Activated CD8-positive, alpha-beta memory T cell treated with anti-CD3 and anti-CD28 coated beads, Interleukin-2, amount 10 ng/mL, durations not matched to agents 7 days and 5 days (primary cell): ENCODE measurements at places on chromosomes 6 and 20. TPM values are rescaled to one million over a fixed set of nuclear protein-coding genes. Genes with fewer than 3 reads are reported as not detected.

GRCh38 chr6:88166493-88167351, 575 bp upstream of the CNR1 start:
- DNase-seq = no peak

DNA sequence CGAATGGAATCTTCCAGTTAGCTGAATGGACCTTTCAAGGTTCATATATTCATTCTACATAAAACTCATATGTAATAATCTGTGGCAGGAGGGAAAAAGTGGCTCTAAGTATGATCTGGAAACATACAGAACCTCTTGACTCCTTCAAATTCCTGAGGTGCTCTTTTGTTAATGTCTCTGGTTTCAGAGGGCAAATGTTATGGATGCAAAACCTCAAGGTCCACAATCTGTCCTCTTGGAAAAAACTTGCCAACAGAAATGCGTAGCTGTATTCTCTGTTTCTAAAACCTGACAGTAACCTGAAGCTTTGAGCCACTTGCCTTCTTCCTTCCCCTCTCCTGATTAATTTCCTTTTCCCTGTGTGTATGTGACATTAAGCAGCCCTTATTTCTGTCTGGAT, 80.9 kb upstream of the SUPT3H start:
- no peak for DNase-seq

DNA sequence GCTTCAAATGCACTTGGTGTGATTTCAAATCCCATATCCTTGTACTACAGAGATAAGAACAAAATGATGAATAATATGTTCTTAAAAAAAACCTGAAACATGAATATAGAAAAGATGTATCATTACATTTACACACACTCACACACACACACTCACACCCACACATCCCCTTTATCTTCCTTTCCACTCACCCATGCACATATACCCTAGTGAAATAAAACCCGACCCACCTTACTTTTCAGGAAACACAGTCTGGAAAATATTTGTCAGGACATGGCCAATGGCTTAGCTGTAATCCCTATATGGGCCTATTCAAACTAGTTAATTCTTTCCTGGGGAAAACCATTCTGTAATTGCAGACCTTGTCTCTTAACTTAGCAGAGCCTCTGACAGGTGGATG, 60.8 kb upstream of the EDN1 start:
- no peak for DNase-seq

DNA sequence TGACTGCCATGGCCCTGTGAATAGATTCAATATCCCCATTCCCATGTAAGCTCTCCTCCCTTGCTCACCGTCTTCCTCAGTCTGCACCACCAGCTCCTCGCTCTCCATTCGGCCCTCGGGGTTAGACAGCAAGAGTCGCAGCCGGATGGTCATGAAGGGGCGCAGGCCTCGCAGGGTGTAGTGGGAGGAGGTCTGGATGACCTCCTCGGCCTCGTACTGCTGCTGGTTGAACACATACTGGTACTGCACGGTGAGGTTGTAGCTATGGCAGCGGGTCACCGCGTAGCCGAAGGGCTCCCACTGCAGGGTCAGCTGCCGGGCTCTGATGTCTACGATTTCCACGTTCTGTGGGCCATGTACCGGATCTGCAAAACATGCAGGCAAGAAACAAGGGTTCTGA, 717.5 kb downstream of the PTPRT start:
- DNase-seq = no peak

GRCh38 chr6:88712243-88712936, 251.0 kb downstream of the RNGTT start:
- DNase-seq = no peak

- no peak for DNase-seq
These were observed 82.2 kb upstream of the LRFN2 start for GRCh38 chr6:40669343-40669742.

- no peak for DNase-seq
These were observed 32.5 kb downstream of the ANKEF1 start for GRCh38 chr20:10067321-10067720.

GRCh38 chr6:114281496-114281895, 61.3 kb downstream of the HS3ST5 start:
- DNase-seq = no peak

DNA sequence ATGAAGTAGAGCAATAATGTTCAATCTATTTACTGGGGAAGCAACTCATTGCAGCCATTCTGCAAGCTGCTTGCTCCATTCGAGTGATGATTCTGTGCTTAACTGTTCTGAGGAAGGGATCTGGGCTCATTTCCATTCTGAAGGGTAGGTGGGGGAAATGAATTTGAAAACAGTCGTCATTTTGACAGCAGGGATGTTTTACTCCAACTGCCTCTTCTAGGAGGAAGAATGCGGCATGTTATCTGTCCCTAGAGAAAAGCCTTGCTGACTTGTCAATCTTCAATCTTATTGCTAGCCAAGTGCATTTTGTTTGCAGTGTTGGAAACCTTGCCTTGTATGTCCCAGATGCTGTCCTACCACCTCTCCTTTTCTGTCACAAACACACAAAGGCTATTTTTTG, 105.9 kb downstream of the PRDM13 start:
- no peak for DNase-seq

- no peak for DNase-seq
These were observed 119.8 kb downstream of the ANKS1A start for GRCh38 chr6:35008858-35009257.

DNA sequence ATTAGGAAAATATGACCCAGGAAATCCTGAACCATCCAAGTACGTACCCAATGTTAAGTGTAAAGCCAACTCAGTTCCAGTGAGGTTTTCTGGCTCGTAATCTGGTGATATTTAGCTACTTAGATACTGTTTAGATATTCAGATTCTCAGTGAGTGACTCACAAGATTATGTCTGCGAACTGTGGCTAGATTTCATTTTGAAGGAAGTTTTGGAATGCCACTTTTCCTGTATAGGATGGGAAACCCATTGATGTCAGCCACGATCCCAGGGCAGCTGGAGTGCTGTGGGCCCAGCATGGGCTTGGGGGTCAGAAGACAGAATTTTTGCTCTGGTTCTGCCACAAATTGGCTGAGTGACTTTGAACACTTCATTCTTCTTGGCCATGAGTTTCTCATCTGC, 76.3 kb downstream of the TMEM170B start:
- DNase-seq = no peak

- DNase-seq = no peak
These were observed 33.2 kb downstream of the PHACTR1 start for GRCh38 chr6:12749531-12750379.

GRCh38 chr20:14307956-14308355, 29.5 kb downstream of the FLRT3 start:
- DNase-seq = no peak

GRCh38 chr20:22963581-22963980, 71.5 kb upstream of the SSTR4 start:
- no peak for DNase-seq

- DNase-seq = no peak
These were observed at the start of gene DEFB123 for GRCh38 chr20:31440012-31440659. TSS of gene DEFB123 (plus strand) at chr20:31440632. CDS start at chr20:31440699, 67 bp downstream.

- peak; percentile 55 for DNase-seq
These were observed 21.0 kb downstream of the SRSF3 start for GRCh38 chr6:36615018-36615761.

- no peak for DNase-seq
These were observed 195.1 kb downstream of the BMP7 start for GRCh38 chr20:57071283-57071731.

GRCh38 chr6:23245572-23245971, 676.2 kb downstream of the HDGFL1 start:
- DNase-seq = no peak

DNA sequence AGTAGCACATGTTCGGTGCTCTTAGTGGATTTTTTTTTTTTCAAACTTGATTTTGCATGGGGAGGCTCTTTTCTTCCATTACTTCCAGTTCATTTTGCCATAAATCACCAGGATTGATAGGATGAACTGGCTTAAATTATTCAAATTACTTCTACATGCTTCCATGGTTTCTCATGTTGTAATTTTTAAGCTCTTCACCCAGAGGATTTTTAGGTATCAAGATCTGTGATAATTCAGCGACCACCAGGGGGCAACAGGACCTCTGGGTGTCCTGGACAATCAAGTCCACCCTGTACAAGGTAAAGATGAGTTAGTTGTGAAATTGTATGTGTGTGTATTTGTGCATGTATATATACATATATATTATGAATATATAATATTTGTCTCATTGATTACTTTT, 4.2 kb upstream of the EPHA7 start:
- no peak for DNase-seq

- peak; percentile 0 for DNase-seq
These were observed 170.9 kb downstream of the SCP2D1 start for GRCh38 chr20:18984238-18985200.

- DNase-seq = no peak
These were observed 11.4 kb downstream of the EZR start for GRCh38 chr6:158807515-158808441.

DNA sequence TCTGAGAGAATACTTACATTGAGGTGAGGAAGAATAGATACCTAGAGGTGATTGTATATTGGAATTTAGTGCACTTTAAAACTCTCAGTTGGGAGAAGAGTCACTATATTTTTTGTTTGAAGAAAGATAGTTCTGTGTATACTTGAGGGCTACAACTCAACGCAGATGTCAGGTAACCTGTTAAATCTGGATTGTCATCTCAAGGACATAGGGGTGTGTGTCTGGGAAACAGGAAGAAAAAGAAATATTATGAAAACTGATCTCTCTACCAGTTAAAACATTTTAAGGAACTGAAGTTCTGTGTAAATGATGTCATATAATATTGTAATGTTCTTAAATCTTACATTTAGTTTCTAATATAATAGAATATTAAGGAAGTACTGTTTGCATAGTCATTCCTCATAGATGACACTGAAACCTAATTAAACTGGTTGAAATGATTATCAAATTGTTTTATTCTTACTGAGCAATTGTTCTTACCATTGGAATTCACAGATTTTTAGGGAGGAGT, 86.2 kb downstream of the SMAP1 start:
- no peak for DNase-seq

- no peak for DNase-seq
These were observed 66.8 kb downstream of the LMBRD1 start for GRCh38 chr6:69729870-69730449.

- DNase-seq = no peak
These were observed 89.8 kb downstream of the EYA2 start for GRCh38 chr20:46984405-46984804.

DNA sequence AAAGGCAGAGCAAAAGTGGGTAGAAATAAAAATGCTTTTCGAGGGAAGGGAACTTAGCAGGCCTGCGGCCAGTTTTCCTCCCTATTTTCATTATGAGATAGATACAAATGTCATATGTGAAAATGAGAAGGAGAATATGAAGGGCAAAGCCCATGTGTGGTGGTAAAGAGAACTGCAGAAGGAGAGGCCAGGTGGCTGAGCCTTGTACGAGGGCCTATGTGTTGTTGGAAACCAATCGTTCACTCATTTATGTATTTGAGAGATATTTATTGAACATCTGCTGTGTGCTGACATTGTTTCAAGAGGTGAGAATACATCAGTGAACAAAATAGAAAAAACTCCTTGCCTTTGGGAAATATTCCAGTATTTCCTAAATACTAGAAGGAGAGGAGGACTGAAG, 147.7 kb downstream of the SH3BGRL2 start:
- DNase-seq = no peak

DNA sequence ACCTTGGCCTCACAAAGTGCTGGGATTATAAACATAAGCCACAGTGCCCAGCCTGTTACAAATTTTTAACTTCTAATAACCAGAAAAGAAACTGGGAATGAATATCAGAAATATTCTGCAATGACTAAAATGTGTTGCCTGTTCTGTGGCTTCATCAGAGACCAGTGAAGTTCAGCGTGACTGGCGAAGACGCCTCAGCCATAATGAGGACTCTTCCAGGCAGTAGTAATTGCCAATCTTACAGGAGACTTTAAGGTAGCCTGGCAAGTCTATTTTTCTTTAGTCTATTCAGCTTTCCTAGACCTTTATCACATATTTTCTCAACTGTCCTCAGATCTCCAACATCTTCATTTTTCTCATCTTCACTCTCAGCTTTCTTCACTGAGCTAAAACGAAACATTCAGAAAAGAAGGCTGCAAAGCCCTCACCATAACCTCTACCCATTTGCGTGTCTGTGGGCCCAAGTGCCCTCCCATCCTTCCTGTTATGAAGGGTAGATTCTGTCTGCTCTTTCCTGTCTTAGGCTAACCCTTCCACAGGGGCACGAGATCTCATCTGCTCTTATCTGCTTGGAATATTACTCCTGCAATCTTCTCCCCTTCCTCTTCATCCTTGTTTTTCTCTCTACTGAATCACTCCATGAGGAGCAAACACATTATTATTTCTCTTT, 42.0 kb upstream of the OLIG3 start:
- peak; percentile 59 for DNase-seq

DNA sequence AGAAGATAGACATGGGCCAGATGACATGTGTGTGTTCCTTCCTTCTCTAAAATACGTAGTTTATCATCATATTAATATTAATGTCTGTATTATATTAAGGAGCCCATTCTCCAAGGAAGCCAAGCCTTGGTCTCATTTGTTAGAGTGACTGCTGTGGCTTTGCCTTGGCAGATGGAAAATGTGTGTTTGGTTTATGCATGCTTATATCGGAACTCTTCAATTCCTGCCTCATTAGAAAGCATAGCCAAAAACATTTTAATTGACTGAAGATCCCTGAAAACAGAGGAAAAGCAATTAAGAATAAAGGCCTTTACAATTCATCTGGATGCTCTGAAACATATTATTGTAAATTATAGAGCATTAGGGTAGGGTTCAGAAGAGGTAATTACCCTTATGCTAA, 106.4 kb downstream of the COL9A1 start:
- no peak for DNase-seq

Gene OPRM1
- not detected for total RNA-seq

Gene TNNC2
- total RNA-seq = not detected

Gene SIRPB2
- not detected for total RNA-seq

Gene LZTS3
- total RNA-seq = 0.41 TPM

Gene HEY2
- not detected for total RNA-seq

Gene TNXB
- total RNA-seq = 3.1 TPM

Gene CARMIL1
- 3.8 TPM for total RNA-seq

Gene BPIFA1
- not detected for total RNA-seq

Gene PHF1
- 36.0 TPM for total RNA-seq

Gene SYCP2
- total RNA-seq = 13.5 TPM

Gene DDO
- not detected for total RNA-seq

Gene TP53TG5
- total RNA-seq = 0.15 TPM

Gene LINC00237
- 0.35 TPM for total RNA-seq

Gene HCRTR2
- not detected for total RNA-seq

Gene LAMA4
- not detected for total RNA-seq

Gene SRXN1
- 17.7 TPM for total RNA-seq

Gene NRN1
- total RNA-seq = 0.26 TPM

Gene UBE2C
- 206 TPM for total RNA-seq

Gene HUS1B
- total RNA-seq = 1.2 TPM

Gene BTNL2
- total RNA-seq = not detected
